ENCODE measurements at places on chromosomes 3 and 15. TPM values are rescaled to one million over a fixed set of nuclear protein-coding genes. Genes with fewer than 3 reads are reported as not detected.
A peak's percentile ranks its signal among the peaks of the same experiment; 100 is the strongest.

The MAP6D1 gene
- 3.3 TPM for total RNA-seq

The SAMD7 gene
- total RNA-seq = not detected

- DNase-seq = no peak
Measured at GRCh38 chr3:37635251-37635650, 226.4 kb upstream of the CTDSPL start.

GRCh38 chr3:17639765-17640164 lies 102.7 kb downstream of the TBC1D5 start:
- peak; percentile 31 for DNase-seq

DNA sequence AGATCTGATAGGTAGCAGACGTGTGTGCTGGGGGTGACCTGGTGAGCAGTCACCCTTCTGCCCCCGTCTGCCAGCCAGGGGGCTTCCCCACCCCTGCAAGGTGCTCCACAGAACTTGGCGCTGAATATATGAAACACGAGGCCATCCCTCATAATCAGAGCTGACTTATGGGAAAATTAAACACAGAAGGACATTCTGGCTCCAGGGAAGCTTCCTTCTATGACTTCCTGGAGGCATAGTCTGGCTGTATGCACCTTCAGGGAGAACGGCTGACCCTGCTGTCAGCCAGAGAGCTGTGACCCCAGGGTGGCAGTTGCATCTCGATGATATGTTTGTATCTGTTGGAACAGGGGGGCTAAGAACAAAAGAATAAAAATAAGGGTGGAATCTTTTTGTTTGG lies 26.6 kb upstream of the MRPS22 start:
- DNase-seq = no peak

GRCh38 chr3:72601060-72601459 lies 247.2 kb downstream of the SHQ1 start:
- no peak for DNase-seq

Data from kidney epithelial cell (primary cell).